Fibroblast of villous mesenchyme (primary cell): ENCODE measurements at places on chromosomes 2 and 18. TPM values are rescaled to one million over a fixed set of nuclear protein-coding genes. Genes with fewer than 3 reads are reported as not detected.

DNA sequence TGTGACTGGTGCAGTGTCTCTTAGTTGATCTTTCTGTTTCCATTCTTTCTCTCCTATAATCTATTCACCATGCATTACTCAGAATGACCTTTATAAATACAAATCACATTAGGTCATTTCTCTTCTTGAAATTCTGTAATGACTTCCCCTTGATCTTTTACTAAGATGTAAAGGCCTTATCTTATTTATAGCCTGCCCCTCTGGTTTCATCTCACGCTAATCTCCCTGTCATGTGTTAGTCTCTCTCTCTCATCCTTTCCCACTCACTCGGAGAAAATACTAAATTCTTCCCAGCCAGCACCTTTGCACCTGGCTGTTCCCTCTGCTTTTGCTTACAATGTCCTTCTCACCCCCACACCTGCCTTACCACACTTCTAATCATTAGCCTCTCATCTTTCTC, 530.8 kb downstream of the ADCYAP1 start:
- no peak for DNase-seq

- no peak for DNase-seq
Observed at GRCh38 chr2:33425161-33425560, 51.3 kb upstream of the RASGRP3 start.

DNA sequence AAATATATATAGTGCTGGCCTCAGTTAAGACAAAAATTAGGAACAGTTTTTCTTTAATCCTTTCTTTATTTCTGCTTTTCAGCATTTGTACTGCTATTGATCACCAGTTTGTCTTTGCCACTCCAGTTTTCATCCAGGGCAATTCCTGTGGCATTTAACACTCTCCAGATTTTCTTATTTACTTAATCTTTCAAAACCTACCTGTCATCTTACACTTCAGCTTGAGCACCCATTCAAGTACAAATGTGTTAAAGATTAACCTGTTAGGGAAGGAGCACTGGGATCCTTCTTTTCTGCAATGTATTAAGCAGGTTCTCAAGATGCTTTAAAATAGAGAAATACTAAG, 101.8 kb upstream of the SCN1A start:
- no peak for DNase-seq

DNA sequence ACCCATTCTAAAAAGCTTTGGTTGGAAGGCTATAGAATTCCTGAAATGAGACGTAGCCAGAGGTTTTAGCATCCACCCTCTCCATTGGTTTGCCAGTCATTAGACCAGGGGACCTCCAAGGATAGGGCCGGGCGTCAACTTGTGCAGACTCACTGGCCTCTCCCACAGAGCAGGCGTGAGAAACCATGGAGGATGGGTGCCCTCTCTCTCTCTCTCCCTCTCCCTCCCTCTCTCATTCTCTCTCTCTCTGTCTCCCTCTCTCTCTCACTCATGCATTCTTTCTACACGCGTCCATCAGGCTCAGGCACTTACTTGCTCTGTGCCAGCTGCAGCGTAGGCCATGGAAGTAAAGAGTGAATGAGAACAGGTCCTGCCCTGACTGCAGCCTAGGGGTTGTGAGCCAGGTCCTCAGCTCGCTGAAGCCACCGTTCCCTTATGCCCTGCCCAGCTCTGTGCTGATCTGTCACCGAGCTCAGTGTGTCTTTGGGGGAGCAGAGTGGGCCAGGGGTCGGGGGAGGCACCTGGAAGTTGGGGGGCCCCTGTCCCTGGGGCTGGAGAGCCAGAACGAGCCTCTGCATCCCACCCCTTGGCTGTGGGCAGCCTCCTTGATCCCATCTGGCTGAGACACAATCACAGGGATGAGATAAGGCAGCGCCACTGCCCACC, 304.4 kb upstream of the HS6ST1 start:
- no peak for DNase-seq

DNA sequence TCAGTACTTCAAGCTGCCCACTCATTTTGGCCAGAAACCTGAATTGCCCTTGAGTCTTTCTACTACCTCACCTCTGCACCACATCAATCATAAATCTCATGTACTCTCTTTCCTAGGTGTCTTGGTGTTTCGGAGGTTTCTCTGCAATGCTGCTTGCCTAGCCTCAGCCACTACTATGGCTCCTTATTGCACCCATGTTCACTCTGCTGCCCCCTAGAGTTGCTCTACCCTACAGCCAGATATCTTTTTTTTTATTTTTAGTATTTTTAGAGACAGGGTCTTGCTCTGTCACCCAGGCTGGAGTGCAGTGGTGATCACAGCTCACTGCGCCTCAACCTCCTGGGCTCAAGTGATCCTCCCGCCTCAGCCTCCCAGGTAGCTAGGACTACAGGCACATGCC, 413.0 kb downstream of the PTPRM start:
- no peak for DNase-seq

DNA sequence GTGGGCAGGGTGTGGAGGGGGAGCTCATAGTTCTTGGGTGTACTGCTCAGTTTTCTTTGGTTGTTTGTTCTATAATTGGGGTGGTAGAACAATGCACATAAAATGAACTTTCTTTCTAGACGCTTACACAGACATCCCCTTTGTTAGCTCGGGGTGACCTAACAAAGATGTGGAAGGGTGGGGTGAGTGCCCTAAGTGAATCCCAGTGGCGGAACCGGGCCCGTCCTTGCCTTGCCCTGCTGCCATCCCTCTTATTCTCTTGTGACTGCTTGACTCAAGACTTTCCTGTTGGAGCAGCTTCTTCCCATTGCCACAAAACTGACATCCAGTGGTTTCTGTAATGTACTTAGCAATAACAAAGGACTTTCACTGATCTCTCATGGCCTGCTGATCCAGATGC, 268.1 kb downstream of the PTGR3 start:
- no peak for DNase-seq

DNA sequence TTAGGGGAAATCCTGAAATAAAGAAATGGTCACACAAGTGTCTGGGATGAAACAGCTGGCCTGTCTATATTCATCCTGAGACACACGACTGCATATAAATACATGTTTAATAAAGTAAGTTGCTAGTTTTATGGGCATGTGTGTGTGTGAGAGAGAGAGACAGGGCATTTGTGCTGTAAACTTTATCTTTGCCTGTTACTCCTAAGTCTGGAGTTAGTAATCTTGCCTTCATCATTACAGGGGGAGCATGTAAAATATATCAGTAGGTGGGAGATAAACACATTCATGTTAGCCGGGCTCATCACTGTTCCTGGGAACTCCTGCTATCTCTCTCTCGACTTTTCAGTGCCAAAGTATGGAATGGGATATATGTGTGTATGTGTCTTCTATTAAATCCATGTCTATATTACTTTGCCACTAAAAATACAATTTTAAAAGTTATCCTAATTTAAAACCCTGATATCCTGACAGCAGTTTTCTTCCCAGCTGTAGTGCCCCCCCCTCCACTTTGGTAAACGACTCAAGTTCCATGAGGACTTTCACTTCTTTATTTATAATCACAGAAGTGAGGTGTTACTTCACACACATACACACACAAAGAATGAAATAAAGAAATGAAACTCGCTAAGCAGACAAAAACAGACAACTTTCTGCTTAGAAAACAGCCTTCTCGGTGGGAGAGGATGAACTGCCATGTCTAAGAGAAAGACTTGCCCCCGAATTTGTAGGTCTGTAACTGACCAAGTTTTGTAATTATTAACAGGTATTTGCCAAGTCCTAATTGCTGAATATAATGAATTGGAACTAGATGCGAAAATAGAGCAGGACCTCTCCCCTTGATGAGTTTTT, 947 bp downstream of the ZEB2 start:
- peak; percentile 64 for DNase-seq

GRCh38 chr2:201931951-201932350, 101.7 kb upstream of the FZD7 start:
- DNase-seq: no peak

- peak; percentile 87 for DNase-seq
Observed at GRCh38 chr2:152222975-152223637, 47.5 kb upstream of the STAM2 start.

- DNase-seq: no peak
Observed at GRCh38 chr2:28345619-28346018, 47.0 kb upstream of the FOSL2 start.

DNA sequence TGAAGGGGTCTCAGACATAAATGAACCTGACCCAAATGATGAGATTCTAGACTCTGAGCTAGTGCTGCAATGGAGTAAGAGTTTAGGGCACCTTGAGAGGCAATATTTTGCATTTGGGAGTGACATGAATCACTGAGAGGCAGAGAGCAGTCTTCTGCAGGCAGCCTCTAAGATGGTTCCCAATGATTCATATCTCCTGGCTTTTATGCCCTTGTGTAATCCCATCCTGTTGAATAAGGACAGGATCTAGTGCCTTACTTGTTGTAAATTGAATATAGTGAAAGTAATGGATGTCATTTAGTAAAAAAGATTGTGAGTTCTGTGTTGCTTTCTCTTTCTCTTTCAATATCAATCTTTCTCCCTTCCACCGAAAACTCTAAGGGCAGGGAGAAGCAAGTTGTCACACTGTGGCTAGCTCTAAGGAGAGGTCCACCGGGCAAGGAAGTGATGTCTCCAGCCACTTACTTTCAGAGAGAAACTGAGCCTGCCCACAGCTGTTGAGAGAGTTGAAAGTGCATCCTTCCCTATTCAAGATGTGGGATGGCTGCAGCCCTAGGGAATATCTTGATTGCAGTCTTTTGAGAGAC, 144.7 kb downstream of the TRIB2 start:
- DNase-seq: peak; percentile 48

- no peak for DNase-seq
Observed at GRCh38 chr2:19871836-19872235, 29.9 kb downstream of the TTC32 start.

- DNase-seq: no peak
Observed at GRCh38 chr18:74006143-74006542, 141.5 kb downstream of the FBXO15 start.

- DNase-seq: peak; percentile 83
Observed at GRCh38 chr18:23721696-23722480, 32.6 kb downstream of the LAMA3 start.

GRCh38 chr2:24382363-24383073, 22.2 kb upstream of the ITSN2 start:
- DNase-seq: peak; percentile 73

DNA sequence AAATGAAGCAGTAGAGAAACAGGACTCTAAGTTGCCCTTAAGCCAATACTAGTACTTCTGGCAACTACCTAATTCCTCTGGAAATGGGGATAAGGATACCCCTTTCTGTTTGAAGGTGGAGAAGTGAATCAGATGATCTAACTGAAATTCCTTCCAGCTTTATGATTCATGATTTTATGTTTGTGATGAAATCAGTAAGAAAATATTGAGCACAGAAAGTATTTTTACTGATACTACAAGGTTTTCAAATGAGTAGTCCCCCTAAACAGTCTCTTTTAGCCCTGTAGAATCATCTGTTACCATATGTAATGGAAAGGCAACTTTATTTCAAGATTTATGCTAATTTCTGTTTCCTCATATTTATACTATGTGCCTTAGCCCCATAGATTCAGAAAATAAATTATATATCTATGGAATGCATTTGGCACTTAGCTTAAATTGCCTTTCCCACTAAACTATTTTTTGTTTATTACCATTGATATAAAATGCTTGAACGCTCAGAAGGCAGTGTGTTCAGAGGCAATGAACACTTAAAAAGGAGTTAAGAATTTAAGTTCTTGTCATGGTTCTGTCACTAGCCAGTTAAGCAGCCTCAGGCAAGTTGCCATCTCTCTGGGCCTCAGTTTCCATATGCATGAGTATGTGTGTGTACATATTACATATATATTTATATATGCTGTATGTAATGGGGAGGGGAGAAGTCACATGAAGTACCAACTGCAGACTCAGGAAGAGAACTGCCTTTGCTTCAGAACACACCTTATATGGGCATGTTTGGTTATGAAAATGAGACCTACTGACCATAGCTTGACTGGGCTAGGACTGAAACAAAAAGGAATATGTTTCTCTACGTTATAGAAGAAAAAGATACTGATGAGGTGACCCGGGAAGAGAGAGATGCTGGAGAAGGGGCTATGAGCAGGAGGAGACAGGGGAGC, 97.7 kb downstream of the CDC42EP3 start:
- DNase-seq: no peak

GRCh38 chr2:56185582-56186046, 1.8 kb downstream of the CCDC85A start:
- DNase-seq: peak; percentile 25

DNA sequence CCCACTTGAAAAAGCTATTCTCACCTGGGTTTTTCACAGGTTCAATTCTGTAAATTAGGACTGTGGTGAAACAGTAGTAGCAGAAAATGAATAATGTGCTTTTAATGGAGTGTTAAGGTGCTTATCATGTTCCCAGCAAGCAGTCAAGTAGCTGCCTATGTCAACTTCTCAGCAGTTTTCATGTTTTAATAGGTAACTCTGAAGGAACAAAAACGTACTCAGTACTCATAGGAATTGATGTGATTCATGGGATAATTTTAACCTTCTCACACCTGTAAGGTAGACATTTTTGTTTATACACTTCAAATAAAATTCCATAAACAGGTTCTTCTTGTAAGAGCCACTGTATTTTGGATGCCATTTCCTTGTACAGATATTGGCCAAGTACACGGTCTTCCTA, 801.6 kb downstream of the MBD2 start:
- DNase-seq: no peak

DNA sequence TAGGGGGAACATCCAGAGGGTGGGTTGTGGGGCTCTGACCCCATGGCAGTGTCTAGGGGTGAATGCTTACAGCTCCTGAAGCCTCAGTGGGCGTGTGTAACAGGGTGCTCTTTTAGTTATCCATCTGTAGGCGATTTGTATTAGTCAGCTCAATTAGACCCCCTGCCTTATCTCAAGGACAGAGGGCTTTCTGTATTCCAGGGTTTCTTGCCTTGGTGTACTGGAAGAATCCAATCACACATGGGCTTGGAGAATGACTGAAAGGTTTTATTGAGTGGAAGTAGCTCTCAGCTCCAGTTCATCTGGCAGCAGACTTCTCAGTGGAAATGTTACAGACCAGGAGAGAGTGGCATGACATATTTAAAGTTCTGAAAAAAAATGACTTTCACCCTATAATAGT, 334.0 kb upstream of the GCFC2 start:
- no peak for DNase-seq

- no peak for DNase-seq
Observed at GRCh38 chr2:207279520-207279919, 113.8 kb upstream of the KLF7 start.

- no peak for DNase-seq
Observed at GRCh38 chr2:150690261-150690660, 202.8 kb upstream of the RND3 start.

CRYGC gene
- total RNA-seq: not detected in 2 replicates

SERPINB3 gene
- total RNA-seq: not detected in 2 replicates

UGT1A5 gene
- total RNA-seq: not detected in 2 replicates

AFF3 gene
- 19.4 and 31.9 TPM in 2 replicates for total RNA-seq

ZNF397 gene
- total RNA-seq: 8.2 and 10.0 TPM in 2 replicates

LIMS3 gene
- 5.8 and 14.2 TPM in 2 replicates for total RNA-seq

MC2R gene
- not detected in 2 replicates for total RNA-seq

COLEC11 gene
- total RNA-seq: 0.43 and 1.6 TPM in 2 replicates
